Activated naive CD4-positive, alpha-beta T cell (primary cell): ENCODE measurements at places on chromosomes 3 and 15.

DNA sequence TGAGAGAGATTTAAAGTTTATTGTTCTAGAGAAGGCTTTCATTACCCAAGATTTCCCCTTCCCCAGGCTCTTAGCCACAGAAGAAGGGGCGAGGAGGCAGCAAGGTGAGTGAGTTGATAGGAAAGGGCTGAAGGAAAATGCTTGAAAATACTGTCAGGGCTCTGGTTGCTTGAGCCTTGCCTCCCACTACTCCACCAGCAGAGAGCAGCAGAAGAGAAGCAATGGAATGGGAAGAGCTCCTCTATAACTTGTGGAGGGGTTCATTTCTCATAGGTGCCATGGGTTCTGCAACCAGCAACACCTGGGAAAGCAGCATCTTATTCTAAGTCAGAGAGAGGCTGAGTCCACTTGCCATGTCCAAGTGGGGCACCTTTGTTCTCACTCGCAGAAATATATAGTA, 184.0 kb upstream of the CNTN6 start:
- DNase-seq, result no peak

DNA sequence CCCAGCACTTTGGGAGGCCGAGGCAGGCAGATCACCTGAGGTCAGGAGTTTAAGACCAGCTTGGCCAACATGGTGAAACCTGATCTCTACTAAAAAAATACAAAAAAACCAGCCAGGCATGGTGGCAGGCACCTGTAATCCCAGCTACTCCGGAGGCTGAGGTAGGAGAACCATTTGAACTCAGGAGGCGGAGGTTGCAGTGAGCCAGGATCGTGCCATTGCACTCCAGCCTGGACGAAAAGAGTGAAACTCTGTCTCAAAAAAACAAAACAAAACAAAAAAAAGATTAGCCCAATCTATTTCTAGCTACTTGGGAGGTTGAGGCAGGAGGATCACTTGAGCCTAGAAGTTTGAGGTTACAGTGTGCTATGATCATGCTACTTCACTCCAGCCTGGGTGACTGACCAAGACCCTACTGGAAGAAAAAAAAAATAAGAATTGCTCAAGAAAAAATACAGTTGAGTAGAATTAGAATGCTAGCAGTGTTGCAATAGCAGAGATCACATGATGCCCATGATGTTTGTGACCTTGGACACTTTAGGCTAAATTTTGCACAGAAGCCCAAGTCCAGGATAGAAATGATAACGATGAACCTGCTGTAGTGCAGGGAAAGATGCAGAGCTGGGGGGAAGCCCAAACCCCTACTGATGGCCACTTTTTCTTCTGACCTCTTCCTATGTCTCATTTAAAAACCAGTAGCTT, 162.2 kb downstream of the LPP start:
- no peak for DNase-seq

- peak; percentile 1 for DNase-seq
Measured at GRCh38 chr15:94164202-94164807, 67.1 kb upstream of the MCTP2 start.

- DNase-seq, result no peak
Measured at GRCh38 chr3:81024560-81024959, 736.9 kb downstream of the GBE1 start.

- DNase-seq, result no peak
Measured at GRCh38 chr15:39125904-39126303, 455.0 kb upstream of the THBS1 start.
